ENCODE measurements at places on chromosomes 7 and 10.

DNA sequence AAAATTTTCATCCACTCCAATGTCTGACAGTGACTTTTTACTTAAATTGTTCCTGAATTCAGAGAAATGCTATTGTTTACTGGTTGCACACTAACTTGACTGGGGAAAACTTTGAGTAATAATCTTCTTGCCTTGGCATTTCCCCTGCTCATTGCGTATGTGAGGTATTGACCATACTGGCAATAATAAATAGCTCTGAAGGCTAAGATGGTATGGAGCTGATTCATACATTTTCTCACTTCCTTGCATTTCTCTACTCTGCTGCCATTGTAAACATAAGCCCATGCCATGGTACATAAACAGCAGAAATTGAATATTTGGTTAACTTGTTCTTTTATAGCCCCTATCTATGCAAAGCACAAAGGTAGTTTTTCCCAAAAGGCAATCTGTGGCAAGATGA, 290.0 kb downstream of the RNLS start:
- DNase-seq, result peak; percentile 26

- DNase-seq, result no peak
Observed at GRCh38 chr7:78254726-78255055, 456.1 kb downstream of the PHTF2 start.

DNA sequence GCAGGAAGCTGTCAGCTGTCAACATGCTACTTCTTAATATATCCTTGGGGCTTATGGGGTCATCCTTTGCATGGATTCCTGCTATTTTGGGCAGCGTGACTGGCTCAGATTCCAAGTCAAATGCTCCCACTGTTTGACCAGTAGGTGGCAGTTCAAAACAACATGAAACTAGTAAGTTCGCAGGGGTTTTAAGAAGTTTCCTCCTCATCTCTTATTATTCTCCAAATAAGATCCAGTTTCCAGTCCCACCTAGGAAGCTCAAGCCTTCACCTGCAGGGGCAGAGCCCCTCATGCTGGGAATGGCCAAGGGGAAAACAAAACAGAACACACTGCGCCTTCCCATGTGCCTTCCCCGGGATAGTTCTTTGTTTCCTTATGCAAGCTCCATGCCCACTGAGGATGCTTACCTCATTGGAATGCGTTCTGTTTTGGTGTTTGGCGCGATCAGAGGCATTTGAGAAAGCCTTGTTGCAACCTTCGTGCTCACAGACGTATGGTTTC, 259.8 kb downstream of the GLI3 start:
- peak; percentile 50 for DNase-seq

GRCh38 chr10:6738112-6738768, 158.2 kb upstream of the PRKCQ start:
- no peak for DNase-seq

DNA sequence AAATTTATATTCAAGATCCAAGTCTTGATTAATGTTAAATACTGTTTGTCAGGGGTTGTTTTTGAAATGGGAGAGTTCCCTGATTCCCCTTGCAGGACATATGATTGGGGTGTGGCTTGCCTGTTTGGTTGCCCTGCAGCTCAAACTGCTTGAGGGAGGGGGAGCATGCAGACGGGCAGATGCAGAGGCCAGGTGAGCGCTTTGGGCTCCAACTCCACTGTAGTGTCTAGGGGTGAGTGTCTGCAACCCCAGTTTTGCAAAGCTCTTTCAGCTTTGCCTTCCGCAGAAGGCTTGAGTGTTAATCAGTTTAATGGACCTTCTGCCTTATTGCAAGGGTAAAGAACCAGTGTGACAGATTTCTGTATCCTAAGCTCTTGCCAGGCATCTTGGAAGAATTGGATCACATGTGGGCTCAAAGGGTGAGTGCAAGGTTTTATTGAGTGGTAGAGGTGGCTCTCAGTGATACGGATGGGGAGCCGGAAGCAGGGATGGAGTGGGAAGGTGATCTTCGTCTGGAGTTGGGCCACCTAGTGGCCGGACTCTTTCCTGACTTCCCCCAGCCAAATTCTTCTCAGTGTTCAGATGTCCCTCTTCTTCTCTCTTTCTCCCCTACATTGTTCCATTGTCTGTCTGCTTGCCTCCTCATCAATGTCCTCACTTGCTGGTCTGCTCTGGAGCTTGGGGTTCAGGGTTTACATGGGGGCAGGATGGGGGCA, 479.7 kb downstream of the ATRNL1 start:
- no peak for DNase-seq
